Urothelium cell line (cell line): ENCODE measurements at places on chromosomes 4 and X.

GRCh38 chrX:2342874-2343273 is 157.9 kb downstream of the DHRSX start:
- DNase-seq, result no peak

- peak; percentile 63 for DNase-seq
Observed at GRCh38 chr4:83109480-83110222, 4.9 kb downstream of the PLAC8 start.

- peak; percentile 62 for DNase-seq
Observed at GRCh38 chrX:45849261-45849862, 648.7 kb upstream of the DIPK2B start.

DNA sequence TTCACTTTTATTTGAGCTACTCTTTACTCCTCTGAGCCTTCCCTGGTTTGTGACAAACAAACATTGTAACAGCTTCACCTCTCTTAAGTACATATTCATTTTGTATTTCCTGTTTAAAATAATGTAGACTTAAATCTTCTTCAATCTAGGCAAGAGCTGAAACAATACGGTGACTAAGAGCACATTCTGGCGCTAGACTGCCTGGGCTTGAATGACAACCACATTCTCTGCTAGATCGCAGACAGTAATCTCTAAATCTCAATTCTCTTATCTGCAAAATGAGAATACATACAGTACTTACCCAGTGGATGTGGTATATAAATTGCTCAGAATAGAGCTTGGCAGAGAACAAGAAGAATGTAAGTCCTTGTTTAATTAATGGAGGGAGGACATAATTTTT is 144.8 kb downstream of the ARAP2 start:
- no peak for DNase-seq

DNA sequence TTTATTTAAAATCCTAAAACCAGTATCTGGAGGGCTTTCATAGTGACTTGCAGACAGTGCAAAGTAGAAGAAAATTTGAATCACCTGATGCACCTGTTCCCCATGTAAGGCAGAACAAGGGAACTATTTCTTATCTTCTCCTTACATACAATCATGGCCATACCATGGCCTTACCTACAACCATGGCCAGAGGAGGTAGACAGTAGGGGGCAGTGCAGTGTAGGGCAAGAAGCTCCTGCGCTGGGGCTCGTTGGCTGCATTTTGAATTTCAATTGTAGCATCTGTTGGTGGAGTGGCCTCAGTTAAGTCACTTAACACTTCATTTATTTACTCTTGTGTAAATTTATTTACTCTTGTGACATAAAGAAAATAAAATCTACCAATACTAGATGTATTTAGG is 33.0 kb downstream of the GALNTL6 start:
- peak; percentile 13 for DNase-seq

- no peak for DNase-seq
Observed at GRCh38 chrX:72478351-72478750, 94.3 kb downstream of the HDAC8 start.

DNA sequence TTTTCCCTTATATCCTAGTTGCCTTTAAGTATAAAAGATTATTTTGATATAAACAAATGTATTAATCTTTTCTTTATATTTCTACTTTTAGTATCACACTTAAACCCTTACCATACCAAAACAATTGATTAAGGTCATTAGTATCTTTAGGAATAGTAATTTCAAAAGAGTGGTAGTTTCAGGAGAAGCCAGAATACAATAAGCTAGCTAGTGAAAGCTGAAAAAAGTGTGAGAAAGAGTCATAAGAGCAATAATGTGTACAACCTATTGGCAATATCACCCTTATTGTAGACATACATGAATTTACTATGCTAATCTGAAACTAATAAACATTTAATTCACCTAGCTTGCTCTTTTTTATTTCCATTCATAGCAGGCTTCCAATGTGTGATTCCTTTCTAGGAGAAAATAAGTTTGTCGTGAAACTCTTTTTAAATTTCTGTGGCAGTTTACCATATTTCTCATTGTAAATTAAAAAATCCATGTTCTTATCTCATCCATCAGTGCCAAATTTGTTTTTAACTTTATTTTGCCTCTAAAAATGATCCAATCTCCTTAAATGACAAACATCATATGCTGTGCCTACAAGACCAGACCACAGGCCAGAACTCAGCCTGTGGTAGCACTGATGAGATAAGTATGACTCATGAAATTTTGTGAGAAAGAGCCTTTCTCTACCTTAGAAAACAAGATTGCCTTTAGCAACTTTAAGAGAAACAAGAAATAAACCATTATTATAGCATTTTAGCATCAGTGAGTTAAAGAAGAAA is 8.1 kb downstream of the NEK1 start:
- DNase-seq, result peak; percentile 26
